Activated CD4-positive, alpha-beta T cell treated with anti-CD3 and anti-CD28 coated beads for 48 hours (primary cell): ENCODE measurements at places on chromosomes 3 and 15.

GRCh38 chr3:23931597-23931996, 13.5 kb upstream of the NR1D2 start:
- no peak for DNase-seq

GRCh38 chr3:77917225-77917624, 877.3 kb downstream of the ROBO2 start:
- no peak for DNase-seq

DNA sequence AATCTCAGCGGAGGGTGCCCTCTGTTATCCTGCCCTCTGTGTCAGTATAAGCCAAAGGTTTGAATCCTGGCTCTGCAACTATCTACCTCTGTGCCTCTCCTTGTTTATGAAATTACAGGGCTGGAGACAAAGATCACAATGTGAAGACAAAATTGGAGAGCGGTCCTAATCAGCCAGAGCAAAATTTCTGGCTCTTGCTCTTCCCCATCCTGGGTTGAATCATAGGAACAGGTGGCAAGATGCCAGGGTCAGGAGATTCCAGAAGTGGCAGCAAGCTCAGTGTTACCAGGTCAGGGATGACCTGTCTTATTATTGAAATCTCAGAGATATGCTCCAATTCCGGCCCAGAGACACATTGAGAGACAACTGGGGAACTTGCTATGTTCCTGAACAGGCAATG, 2.3 kb upstream of the CCR2 start:
- no peak for DNase-seq

- DNase-seq = no peak
Measured at GRCh38 chr3:78604341-78604740, 1163.5 kb downstream of the ROBO1 start.

DNA sequence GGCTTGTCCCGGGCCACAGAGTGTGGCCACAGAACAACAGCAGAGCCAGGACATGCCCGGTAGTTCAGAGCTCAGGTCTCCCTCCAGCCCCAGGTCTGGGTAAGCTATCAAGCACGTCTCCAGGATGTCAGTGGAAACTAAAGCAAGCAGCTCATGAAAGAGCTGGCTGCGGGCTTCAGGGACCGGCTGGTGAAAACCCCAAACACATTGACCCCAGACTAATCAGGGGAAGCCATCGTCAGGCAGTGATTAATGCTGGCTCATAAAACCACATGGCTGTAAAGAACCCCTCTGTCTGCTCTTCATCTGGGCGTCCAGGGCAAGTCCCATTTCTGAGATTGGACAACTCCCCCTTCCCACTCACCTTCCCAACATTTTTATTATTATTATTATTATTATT, 37.8 kb downstream of the LMCD1 start:
- DNase-seq = no peak

GRCh38 chr15:64070965-64071851, 22.4 kb downstream of the CIAO2A start:
- no peak for DNase-seq

- no peak for DNase-seq
Measured at GRCh38 chr15:76338486-76339304, 2.1 kb downstream of the ISL2 start.

- DNase-seq = no peak
Measured at GRCh38 chr15:98643115-98643514, 5.2 kb upstream of the IGF1R start.

DNA sequence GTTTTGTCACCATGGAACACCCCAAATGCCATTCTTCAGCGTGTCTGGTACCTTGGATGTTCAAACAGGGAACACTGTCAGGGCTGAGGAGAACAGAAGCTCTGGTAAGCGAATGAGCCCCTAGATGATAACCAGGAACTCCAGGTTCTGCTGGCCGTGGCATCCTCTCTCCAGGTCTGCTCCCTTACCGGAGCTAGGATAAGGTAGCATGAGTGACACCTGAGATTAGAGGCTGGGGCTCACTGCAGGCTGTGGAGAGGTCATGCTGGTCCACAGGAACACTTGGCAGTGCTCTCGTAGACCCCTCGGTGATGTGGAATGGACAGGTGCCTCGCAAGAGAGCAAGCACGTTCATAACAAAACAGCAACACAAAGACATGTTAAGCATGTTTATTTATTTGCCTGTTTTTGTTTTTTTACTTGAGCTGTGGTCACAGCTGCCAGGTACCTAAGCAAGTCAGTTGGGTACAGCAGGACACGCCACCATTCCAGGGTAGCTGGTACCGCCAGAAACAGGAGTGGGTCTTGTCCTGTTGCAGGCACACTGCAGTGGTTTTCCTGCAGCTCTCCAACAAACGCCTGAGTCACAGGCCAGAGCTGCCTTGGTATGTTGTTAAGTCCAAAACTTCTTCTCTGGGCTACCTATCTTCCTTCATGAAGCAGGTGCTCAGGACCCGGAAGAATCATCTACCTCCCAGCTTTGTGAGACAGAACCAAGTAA, 4.6 kb downstream of the RBM15B start:
- no peak for DNase-seq

GRCh38 chr15:43420876-43421275, 50.0 kb downstream of the TUBGCP4 start:
- no peak for DNase-seq

DNA sequence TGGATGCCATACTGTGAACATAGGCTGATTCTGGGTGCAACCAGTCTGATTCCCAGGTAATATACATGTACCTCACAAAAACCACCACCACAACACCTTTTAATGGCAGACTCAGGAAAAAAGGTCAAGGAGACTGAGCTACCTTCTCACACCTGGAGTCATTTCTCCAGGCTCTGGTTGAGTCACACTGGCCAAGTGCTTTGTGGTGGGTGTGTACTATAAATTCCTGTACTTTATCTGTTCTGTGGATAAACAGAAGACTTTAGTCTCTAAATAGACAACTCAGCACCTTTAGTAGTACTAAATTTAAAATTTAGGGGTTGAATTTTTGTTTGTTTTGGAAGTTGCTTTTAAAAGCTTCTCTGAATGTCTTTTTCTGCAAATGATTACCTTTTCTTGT, 46.7 kb downstream of the TOP2B start:
- DNase-seq = no peak

GRCh38 chr3:159989973-159990846, 1.6 kb downstream of the IL12A start:
- DNase-seq = no peak

DNA sequence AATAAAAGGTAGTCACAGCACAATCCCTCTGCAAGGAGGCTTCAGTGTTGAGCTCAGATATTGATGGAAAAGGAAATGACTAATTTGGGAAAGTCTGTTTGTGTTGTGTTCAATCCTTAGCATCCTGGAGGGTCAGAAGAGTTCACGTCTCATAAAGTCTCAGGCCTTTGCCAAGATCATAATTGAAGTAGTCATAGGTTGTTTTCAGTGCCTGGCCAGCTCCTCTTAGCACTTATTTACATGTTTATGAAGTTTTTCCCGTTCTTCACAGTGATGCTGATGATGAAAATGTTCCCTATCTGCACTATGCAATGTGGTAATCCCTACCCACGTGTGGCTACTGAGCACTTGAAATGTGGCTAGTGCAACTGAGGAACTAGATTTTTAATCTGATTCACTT, 61.6 kb upstream of the TGFBR2 start:
- peak; percentile 11 for DNase-seq

GRCh38 chr3:115861166-115861733, 237.9 kb downstream of the GAP43 start:
- DNase-seq = no peak
